ENCODE measurements at places on chromosomes 6 and 20.
A peak's percentile ranks its signal among the peaks of the same experiment; 100 is the strongest.

DNA sequence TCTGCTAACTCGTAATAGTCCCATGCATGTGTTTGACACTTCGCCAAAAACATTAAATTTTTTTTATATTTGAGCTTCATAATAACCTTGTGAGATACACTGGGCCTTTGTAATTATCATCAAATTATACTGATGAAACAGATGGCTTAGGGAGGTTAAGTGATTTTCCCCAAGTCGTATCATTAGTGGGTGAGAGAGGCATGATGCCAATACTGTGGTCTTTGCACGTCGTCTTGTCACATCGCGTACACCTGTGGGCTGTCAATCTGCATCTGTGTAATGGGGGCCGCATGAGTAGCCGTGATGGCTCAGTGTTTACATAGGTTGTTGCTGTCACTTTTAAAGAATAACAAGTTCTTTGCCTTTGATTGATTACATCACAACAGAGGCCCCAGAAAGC, 1.7 kb downstream of the PRL start:
- no peak for DNase-seq

- no peak for DNase-seq
Measured at GRCh38 chr6:26044140-26045064, 42.8 kb upstream of the HFE start.

DNA sequence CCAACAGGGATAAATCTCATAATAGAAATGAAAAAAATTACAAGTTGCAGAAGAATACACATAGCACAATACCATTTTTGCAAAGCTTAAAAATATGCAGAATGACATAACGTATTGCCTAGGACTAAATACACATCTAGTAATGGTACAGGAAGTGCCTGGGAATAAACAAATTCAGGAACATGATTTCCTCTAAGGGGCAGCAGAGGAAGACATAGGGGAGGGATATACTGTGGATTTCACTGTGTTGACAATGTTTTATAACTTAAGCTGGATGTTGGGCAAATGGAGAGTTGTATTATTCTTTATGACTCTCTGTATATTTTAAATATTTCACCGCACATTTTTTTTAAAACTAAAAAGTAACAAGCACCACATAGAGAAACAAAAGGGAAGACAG, 5.6 kb upstream of the GLO1 start:
- DNase-seq, result no peak

DNA sequence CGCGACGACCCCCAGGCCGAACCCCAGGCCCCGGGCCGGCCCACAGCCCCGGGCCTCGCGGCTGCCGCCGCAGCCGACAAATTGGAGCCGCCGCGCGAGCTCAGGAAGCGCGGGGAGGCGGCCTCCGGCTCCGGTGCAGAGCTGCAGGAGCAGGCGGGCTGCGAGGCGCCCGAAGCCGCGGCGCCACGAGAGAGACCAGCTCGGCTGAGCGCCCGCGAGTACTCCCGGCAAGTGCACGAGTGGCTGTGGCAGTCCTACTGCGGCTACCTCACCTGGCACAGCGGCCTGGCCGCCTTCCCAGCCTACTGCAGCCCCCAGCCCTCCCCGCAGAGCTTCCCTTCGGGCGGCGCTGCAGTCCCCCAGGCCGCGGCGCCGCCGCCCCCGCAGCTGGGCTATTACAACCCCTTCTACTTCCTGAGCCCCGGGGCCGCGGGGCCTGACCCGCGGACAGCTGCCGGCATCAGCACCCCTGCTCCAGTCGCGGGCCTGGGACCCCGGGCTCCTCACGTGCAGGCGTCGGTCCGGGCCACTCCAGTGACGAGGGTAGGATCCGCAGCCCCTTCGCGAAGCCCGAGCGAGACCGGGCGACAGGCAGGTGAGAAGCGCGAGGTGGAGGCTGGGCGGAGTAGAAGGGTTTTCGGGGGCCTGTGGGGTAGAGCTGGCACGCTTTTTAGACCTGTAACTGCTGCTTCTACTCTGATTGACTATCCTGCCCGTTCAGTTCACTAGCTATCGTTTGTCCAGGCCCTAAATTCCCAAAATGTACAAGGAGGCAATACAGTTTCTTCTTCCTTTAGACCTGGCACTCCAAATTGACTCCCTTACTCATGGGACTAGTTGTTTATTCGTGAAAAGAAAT, 654 bp downstream of the FAM8A1 start:
- DNase-seq, result peak; percentile 41

DNA sequence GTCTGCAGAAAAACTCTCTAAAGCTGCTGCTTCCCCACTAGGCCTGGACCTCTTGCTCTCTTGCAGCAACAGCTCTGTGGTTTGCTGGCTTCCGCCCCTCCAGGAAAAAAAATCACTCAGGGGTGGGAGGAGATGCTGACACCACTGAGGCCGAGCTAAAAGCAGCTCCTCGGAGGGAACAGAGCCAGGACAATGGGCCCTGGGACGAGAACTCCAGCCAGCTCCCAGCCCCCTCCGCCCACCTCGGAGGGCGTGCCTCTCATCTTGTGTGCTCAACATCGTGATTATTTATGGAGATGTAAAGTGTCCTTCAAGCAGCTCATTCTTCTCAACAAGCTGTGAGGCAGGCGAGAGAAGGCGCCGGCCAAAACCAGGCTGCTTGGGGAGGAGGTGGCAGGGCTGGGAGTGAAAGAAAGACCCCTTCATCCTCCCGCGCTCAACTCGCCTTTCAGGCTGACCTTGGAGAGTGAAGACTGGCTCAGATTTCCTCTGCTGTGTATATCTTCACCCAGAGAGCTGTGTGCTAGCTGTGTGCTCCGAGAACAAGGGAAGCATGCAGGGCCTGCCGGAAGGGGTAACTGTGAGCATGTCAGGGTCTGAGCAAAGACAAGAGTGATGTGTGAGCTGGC, 53.5 kb upstream of the LRFN2 start:
- DNase-seq, result no peak

DNA sequence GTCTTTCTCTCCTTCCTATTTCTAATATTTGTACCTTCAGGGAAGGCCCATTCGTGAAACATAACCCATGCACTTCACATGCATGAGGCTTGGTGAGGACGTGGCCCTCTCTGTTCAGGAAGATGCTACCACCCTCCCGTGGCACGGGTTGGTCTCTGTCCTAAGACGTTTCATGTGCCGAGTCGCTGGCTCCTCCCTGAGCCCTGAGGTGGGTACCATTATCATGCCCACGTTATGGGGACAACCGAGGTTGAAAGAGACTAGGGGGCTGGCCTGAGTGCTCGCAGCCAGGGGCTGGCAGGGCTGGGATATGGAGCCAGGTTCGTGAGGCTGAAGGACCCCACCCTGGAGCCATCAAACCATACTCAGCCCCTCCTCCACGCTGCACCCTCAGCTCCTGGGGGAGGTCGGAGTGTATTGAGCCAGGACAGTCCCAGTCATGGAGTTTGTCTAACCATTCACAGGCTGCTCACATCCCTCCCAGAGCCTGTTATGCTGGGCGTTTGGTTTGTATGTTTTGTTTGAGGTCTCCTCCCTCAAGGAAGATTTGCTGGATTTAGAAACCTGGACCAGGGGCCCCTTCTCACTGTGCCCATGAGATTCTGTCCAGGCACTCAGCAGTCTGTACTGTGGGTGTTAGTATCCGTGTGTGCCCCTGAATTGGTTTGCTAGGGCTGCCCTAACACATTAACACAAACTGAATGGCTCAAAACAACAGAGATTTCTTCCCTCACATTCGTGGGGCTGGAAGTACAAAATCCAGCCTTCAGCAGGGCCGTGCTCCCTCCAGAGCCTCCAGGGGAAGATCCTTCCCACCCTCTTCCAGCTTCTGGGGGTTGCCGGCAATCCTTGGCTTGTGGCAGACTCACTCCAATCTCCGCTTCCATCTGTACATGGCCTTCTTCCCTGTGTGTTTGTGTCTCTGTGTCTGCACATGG, 88.3 kb downstream of the ANKRD60 start:
- no peak for DNase-seq

GRCh38 chr6:47483853-47484546, 6.4 kb downstream of the CD2AP start:
- DNase-seq, result no peak

GRCh38 chr6:168128631-168129291, 49.7 kb upstream of the FRMD1 start:
- DNase-seq, result no peak

DNA sequence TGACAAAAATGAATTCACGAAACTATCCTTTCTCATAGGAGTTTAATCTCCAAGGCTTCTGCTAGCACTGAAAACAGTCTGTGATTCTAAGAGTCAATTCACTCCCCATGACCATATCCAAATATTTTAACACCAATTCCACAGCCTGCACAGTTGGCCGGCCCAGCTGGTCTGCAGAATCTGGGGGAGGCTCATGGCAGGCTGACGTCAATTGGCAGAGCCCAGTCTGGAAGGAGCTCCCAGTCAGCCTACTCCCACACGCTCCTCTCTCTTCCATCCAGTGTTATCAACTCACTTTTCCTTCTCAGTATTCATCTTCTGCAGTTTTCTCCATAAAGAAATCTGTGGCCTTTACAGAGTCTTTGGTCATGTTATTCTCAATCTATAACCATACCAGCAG, 111.0 kb downstream of the TBXT start:
- DNase-seq, result no peak

DNA sequence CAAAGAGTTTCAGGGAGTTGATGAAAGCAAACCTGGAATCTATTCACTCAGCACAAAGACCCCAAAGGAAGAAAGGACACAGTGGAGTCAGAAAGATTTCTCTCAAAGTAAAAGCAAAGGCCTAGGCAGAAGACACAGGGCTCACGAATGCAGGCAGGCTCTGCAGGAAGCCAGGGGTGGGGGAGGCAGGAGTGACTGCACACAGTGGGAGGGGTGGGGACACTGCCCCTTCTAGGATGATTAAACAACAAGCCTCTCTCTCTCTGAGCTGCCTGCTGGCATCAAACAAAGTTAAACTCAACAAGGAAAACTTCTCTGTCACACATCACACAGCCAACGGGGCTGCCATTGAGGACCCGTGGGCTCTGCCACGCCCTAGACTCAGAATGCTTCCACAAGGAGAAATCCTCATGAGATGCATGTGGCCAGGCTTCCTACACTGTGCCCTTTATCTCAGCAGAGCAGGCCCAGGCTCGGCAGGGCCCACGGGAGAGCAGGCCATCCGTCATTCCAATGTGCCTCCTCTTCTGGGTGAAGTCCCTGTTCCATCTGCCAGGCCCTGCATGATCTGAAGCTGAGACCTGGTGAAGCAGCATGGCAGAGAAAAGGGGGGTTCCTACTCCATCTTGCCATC, 70.1 kb downstream of the RAMACL start:
- DNase-seq, result no peak

GRCh38 chr6:82430611-82431010, 67.0 kb downstream of the TPBG start:
- no peak for DNase-seq

DNA sequence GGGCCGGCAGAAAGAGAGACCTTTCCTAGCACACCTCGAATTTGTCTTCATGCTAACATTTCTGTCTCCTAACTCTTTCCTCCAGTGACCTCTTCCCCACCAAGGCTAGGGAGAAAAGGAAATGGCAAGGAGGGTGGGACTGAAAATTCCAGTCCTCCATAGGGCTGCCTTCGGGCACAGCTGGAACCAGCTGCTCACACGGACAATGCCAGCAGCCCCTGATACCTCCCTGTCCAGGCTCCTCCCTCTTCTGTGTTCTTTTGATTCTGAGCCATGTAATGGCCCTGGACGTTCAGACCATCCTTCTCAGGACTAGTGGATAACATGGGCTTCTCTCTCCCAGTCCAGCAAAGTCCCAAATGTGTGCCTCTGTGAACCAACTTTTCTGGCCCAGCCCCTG, 29.1 kb upstream of the PHACTR3 start:
- no peak for DNase-seq

GRCh38 chr20:584161-584970, 25.7 kb downstream of the TCF15 start:
- no peak for DNase-seq

DNA sequence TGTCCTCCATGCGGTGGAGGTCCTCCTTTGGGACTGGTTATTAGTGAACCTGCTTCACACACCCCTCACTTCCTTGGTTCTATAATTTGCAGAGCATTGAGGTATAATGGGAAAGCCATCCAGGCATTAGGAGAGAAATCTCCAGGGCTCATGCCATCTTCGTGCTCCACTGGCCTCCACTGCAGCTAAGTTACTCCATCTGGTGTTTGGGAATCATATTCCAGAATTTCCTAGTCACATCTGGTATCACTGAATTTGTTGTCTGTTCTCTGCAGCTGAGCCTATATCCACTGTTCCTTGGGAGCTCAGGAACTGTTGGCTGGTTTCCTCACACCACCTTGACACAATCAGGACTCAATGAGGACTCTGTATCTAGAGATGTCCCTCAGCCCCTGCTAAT, 173.0 kb upstream of the TSHZ2 start:
- DNase-seq, result no peak

DNA sequence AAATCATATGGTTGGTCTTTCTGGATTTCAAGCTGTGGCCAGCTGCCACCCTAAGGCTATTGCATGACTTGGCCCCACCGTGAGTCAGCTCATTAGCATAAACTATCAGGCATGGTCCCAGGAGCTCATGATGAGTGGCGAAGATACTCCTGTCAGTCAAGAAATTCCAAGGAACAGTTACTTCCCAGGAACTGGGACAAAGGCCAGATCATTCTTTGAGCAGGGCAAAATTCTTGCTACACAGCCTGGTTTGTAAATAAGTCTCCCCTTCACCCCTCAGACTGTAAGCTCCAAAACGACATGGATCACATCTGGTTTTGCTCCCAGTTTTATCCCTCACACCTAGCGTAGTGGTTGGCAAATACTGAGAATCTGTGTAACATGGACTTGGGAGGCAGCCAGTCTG, 33.0 kb upstream of the KIAA1586 start:
- DNase-seq, result no peak

GRCh38 chr6:123747515-123747914, 56.1 kb upstream of the NKAIN2 start:
- no peak for DNase-seq

GRCh38 chr6:79441192-79441591, 96.0 kb downstream of the LCA5 start:
- DNase-seq, result no peak

DNA sequence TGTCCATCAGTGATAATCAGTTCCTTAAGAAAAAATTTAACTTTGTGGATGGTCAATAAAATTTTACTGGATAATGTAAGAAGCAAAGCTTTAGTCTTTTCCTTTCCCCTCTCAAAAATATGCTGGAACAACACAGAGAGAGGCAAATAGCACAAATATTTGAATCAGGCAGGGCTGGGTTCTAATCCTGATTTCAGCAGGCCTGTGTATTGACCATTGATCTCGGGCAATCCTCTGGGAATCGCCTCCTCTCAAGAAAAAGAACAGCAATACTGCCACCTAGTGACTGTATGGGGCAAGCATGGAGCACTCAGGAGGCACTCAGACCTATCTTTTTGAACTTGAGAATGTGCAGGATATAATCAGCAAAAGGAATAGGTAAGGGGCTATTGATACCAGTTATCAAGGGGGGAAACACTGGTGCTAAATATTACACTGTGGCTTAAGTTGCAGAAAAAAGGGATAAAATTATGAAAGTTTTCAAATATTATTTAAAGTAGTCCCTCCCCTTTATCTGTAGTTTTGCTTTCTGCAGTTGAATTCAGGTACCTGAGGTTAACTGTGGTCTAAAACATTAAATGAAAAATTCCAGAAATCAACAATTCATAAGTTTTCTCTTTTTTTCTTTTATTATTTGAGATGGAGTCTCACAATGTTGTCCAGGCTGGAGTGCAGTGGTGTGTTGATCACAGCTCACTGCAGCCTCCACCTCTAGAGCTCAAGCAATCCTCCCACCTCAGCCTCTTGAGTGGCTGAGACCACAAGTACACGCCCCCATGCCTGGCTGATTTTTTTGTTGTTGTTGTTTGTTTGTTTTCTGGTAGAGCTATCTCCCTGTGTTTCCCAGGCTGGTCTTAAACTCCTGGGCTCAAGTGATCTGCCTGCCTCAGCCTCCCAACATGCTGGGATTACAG, 91.8 kb upstream of the NHSL1 start:
- no peak for DNase-seq
